C1 segment of cervical spinal cord (tissue), 14 donors: ENCODE measurements at places on chromosomes 7 and 10.

- no peak for DNase-seq
These were observed 52.6 kb downstream of the LARP4B start for GRCh38 chr10:878895-879294.

- DNase-seq, result no peak
These were observed 52.1 kb downstream of the TBATA start for GRCh38 chr10:70733051-70733450.

DNA sequence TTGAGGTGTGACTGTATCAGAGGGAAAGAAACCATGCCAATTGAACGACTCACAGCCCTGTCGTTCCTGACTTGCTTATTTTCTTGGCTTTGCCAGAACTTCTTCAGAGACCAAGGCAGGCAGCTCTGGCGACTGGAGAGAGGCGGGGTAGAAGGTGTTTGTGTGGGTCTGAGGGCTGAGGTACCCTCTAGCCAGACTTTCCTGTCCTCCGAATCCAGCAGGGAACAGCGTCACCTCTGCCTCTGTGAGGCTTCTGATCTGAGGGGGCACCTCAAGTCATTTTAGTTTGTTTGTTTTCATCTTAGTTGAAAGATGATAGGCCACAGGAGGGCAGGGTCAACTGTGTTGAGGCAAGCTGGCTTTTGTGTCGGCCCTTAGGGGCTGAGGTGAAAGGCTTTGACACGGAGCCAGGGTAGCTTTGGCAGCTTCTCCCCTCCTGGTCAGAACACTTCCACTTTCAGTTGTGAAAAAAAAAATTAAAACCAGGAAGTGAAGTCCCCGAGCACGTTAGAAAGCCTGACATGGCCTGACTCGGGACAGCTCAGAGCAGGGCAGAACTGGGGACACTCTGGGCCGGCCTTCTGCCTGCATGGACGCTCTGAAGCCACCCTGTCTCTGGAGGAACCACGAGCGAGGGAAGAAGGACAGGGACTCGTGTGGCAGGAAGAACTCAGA lies 1.9 kb downstream of the ACSL5 start:
- DNase-seq, result no peak

GRCh38 chr10:14535457-14536130 lies 204.9 kb upstream of the FRMD4A start:
- no peak for DNase-seq

DNA sequence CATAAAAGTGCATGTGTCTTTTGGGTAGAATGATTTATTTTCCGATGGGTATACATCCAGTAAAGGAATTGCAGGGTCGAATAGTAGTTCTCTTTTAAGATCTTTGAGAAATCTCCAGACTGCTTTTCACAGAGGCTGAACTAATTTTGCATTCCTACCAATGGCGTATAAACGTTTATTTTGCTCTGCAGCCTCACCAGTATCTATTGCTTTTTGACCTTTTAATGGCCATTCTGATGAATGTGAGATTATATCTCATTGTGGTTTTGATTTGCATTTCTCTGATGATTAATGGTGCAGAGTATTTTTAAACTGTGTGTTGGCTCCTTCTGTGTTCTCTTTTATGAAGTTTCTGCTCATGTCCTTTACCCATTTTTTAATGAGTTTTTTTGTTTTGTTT lies 1020.1 kb downstream of the NXPH1 start:
- no peak for DNase-seq

GRCh38 chr10:69976795-69977546 lies 75.7 kb upstream of the MACROH2A2 start:
- no peak for DNase-seq

- DNase-seq, result no peak
These were observed 187.8 kb downstream of the SDK1 start for GRCh38 chr7:3488829-3489228.

- no peak for DNase-seq
These were observed 60.9 kb downstream of the SPOCK2 start for GRCh38 chr10:72027498-72027897.

- DNase-seq, result no peak
These were observed 13.4 kb upstream of the ARL4A start for GRCh38 chr7:12674053-12674452.

DNA sequence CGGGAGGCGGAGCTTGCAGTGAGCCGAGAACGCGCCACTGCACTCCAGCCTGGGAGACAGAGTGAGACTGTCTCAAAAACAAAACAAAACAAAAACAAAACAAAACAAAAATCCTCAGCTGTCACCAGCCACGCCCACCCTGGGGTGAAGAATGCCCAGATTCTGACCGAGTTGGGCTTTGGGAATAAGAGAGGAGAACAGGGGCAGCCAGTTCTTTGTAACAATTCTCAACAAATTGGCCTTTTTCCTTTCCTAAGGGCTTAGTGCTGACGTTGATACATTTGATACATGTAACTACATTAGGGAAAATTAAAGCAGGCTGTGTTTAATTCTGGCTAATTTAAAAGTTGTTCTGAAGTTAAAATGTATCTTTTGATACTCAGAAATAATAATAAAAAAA lies 121.0 kb downstream of the EPC1 start:
- no peak for DNase-seq

DNA sequence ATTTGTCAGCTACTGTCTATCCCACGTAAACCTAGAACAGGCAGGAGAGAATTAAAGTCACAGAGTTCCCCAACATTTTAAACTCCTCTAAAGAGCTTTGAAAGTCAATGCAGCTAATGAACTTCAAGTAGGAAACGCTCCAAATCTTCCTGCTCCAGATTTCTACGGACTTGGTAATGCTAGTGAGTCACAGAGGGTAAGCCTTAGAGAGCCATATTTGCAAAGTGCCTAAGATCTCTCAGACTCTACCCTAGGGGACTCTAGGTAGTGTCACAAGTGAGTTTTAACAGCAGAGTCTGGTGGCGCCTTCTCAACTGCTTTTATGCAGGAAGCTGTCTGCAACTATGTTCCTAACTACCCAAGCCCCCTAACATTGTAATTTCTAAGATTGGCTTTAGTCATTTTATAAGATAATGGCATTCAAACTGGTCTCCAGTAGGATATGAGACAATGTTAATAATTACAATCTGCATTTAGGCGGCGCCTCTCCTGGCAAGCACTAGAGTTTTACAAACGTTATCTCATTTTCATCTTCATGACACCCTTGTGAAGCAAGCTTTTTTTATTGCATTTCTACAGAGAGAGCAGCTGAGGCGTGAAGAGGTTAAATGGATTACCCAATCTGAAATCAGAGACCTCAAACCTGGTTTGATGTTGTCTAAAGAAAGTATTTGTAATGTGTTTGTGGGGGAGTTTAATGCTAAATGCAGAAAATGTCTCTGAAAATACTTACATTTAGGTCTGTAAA lies 22.0 kb upstream of the FZD1 start:
- DNase-seq, result no peak

DNA sequence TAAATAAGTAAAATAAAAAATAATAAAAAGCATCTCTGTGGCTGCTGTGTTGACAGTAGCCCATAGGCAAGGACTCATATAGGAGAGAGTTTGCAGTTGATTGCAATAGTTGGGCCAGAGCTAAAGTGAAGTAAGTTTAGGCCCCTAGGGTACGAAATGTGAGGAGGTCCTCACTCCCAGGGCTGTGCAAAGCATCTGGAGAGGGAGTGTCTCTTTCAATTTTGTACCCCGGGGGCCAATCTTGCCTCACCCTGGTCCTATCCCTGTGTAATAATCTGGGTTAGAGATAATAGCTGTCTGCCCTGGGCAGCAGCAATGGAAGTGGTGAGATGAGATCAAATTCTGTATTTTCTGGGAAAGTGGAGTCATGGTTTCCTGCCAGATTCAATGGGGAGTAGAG lies 365.7 kb downstream of the GATA3 start:
- DNase-seq, result no peak

DNA sequence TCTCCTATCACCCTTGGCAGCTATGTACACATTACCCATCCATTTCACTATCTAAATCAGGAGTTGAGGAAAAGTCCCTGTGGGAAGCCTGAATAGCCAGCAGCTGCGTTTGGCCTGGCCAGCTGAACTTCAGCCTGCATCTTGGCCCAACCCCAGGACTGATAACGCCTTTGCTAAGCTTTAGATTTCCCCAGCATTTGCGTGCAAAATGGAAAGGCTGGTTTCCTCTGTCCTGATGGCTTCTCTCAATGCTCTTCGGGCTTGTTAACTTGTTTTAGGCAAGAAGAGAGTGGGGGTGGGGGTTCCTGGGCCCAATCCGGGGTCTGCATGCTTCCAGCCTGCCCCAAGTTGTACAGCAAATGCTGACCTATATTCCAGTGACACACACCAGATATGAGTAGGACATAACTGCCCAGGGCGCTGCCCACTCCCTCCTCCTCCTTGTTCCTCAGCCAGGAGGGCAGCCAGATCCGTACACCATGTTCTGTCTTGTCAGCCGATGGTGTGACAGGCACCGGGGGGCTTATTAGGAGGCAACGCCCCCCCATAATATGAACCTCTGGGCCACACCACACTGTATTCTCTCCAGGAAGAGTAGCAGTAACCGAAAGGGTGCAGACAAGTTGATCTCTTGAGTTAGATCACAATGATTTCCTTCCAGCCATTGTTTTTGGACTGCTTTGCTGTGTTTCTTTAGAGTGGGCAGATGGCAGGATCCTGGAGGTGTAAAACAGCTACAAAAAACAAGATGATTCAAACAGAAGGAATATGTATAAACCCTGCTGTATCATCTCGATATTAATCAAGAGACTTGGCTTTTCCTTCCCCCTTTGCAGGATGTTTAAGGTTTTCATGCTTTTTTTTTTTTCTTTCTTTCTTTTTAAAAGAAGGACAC lies 339.0 kb downstream of the RNLS start:
- DNase-seq, result peak; percentile 99

DNA sequence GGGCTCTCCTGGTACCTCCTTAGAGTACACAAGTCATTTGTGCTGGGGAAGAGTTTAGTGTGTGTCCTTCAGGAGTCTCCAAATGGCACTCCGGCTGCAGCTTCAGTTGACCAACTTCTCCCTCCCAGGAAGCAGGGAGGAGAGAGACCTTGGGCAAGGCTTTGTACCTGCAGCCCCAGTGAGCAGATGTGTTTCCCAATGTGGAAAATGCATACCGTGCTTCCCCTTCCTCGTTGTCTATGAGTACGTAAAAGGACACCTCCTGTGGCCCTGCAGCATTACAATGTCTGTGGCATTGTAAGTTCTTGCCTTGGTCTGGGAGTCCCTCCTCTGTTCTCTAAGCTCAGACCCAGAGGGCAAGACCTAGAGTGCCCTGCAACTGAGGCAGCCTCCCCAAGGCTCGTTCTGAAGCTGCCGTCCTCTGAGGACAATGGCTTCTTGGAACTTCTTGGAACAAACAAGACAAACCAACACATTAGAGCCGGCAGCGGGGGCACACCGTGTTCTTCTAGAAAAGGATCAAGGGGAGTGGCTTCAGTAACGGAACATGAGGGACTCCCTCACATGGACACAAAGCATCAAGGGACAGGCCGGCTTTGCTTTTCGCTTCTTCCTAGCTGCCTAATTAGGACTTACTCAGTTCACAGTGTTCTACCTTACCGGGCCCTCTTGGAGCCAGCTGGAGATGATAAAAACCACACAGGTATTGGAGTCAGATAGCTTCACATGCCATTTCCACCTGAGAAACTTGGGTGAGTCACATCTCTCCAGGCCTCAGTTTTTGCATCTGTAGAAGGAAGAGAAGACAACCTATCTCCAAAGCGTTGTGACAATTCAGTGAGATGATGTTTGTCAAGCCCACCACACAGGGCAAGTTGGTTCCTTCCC lies 20.9 kb upstream of the PPA1 start:
- DNase-seq, result no peak

DNA sequence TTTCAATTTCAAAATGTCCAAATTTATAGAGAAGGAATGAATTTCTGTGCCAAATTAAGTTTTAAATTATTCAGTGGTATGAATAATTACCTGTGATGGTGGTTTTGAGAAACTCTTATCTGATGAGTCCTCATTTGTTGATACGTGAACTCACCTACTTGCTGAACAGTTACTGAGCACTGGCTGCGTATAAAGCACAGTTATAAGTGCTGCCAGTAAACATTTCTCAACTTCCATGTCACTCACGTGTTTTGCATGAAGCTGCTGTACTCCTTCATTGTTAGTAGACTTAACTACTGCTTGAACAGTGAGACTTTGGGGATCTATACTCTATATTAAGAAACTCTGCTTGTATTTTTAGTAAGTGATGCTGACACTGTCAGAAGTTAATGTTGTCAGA lies 269.1 kb upstream of the FZD8 start:
- DNase-seq, result no peak
